ENCODE measurements at places on chromosomes 12 and 14.

DNA sequence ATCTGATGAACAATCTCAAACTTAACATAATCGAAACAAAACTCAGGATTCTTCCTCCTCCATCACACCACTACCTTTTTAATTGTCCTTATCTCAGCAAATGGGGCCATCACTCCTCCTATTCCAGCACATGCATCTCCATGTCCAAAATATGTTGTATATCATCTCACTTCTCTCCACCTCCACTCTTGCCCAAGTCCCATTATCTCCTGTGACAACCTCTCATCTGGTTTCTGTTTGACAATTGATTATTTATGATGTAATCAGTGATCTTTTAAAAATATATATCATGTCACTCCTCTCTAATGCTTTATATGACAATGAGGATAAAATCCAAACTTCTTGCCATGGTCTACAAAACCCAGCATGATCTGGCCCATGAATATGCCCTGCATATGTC lies 200.8 kb upstream of the HMGA2 start:
- DNase-seq: no peak

GRCh38 chr12:25056486-25057130 lies 107.7 kb upstream of the BCAT1 start:
- DNase-seq: no peak

DNA sequence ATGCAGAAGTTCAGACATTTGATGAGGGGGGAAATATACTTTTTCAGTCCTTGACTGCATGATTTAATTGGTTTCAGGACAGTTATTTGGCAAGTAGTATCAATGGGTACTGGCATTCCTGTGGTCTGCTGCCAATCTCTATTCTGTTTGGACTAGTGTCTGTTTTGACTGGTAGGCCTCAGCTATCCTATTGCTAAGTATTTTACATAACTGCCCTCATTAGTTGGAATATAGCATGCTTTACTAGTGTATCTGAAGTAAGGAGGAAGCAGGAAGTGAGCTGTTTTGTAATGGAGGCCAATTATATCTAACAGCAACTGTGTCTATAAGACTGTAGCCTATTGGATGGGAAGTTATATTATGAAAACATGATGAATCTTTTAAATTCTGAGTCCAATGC lies 104.3 kb downstream of the FLRT2 start:
- no peak for DNase-seq

GRCh38 chr12:104549815-104550480 lies 93.2 kb downstream of the CHST11 start:
- DNase-seq: no peak

- DNase-seq: no peak
Observed at GRCh38 chr14:89640141-89640540, 223.1 kb upstream of the FOXN3 start.

- no peak for DNase-seq
Observed at GRCh38 chr12:131226345-131227265, 272.9 kb downstream of the ADGRD1 start.

DNA sequence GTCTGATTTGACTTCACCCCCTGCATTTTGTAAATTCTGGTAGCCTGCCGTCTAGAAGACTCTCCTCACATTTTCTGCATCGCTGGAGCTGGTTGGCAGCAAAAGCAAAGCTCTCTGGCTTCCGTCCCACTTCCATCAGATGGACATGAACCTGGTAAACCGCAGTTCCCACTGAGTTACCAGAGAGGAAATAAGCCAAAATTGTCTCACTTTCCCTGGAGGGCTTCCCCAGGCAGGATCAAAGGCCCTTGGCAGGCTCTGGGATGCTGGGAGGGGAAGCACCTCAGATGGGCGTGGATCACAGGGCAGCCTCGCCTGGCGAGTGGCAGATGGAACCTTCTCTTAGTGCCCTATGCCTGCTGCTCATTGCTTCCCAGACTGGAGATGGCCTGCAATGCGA lies 243.5 kb downstream of the TMEM132C start:
- DNase-seq: no peak

- DNase-seq: peak; percentile 9
Observed at GRCh38 chr12:66901138-66901932, 222.5 kb upstream of the GRIP1 start.

DNA sequence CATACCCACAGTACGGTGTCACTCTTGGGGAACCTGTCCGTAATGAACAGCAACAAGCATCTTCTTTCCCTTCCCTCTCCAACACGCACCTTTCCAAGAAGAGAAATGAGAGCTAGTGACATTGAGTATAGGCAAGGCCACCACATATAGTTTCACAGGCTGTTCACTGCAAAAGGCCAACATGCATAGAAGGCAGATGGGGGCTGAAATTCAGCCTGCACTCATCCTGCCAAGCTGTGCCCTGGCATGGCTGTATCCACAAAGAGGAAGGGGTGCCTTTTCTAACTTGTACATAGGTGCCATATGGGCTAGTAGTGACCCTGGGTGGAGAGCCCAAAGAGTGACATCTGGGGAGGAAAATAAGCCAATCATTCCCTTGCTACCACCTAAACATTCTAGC lies 169.6 kb downstream of the ZFP36L1 start:
- no peak for DNase-seq

DNA sequence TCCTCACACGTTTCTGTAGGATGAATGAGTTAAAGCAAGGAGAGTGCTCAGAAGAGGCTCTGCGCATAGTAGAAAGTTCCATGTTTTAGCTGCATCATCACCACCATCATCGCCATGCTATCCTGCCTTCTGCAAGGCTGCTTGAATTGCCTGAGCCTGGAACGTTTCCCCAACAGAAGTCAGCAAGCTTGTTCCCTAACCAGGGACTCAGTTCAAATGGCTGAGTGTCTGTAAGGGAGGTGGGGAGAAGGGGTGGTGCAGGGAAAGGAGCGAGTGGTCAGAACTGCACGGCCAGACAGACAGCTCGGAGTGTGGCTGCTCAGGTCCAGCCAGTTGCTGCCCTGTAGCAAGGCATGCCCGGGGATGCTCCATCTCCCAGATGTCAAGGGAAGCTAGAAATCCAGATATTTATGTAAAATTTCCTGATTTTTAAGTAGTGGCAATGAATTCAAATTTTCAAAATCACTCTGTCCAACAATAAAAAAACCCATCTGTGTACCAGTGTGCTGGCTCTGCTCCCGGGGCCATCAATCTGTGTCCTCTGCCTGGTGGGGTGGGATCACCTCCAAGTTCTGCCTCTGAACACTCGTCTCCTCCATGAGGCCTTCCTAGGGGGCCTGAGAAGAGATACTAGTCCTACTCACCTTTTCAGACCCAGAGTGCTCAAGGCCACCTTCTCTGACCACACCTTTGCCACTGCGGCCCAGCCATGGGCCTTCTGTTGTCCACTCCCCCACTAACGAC lies 162.7 kb downstream of the FOXN3 start:
- no peak for DNase-seq

DNA sequence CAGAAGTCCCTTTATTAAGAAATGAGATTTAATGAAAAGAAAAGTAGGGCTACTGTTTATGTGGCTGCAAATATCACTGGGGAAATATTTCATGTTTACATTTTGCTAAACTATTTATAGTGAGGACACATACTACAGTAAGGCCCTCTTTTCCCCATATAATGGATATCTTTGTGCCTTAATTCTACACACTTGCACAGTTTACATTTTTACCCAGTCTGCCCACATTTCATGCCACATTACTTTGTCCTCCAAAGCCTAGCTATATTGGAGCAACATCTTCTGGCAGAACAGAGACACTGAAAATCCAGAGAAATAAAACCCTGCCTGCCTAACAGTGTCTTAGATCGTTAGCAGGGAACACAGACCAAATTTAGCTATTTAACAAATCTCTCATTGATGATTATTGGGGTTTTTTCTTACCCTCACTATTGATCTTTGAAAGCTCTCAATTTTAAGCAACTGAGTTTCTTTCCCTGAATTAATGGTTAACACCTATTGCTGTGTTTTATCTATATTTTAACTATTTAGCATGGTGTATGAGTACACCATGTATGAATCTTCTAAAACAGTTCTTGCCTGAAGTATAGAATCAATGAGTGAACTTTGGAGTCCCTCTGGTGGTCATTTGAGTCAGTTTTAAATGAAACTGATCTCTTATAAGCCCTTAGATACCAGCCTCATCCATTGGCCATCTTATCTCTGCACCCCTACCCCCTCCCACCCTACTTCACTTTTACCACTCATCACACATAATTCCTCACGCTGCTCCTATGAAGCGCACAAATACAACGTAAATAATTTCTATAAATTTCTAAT lies 170.2 kb downstream of the BCAT1 start:
- peak; percentile 6 for DNase-seq

- peak; percentile 50 for DNase-seq
Observed at GRCh38 chr12:79927772-79928474, 7.0 kb downstream of the PPP1R12A start.

- DNase-seq: no peak
Observed at GRCh38 chr12:29113101-29113500, 36.0 kb upstream of the FAR2 start.

- no peak for DNase-seq
Observed at GRCh38 chr12:130521375-130522124, 183.9 kb downstream of the PIWIL1 start.

DNA sequence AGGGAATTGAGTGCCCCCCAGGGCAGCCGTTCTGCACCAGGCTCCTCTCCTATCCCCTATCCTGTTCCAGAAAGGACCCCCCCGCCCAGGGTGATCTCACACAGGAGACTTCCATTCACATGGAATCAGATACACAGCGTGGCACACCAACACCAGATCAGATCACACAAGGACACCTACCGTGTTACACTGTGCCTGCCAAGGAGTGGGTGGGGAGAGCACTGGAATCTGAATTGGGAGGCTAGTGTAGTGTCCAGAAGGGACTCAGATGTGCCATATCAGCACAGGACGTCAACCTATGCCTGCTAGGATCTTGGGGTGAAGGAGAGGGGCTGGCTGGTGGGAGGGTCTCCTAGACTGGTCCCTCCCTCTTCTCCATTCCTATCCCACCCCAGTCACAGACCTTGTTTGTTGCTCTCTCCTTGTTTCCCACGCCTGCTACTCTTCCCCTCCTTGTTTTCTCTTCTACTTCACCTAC lies 2.3 kb downstream of the PTMS start:
- no peak for DNase-seq

GRCh38 chr12:57896434-57897201 lies 44.7 kb upstream of the ATP23 start:
- DNase-seq: no peak

DNA sequence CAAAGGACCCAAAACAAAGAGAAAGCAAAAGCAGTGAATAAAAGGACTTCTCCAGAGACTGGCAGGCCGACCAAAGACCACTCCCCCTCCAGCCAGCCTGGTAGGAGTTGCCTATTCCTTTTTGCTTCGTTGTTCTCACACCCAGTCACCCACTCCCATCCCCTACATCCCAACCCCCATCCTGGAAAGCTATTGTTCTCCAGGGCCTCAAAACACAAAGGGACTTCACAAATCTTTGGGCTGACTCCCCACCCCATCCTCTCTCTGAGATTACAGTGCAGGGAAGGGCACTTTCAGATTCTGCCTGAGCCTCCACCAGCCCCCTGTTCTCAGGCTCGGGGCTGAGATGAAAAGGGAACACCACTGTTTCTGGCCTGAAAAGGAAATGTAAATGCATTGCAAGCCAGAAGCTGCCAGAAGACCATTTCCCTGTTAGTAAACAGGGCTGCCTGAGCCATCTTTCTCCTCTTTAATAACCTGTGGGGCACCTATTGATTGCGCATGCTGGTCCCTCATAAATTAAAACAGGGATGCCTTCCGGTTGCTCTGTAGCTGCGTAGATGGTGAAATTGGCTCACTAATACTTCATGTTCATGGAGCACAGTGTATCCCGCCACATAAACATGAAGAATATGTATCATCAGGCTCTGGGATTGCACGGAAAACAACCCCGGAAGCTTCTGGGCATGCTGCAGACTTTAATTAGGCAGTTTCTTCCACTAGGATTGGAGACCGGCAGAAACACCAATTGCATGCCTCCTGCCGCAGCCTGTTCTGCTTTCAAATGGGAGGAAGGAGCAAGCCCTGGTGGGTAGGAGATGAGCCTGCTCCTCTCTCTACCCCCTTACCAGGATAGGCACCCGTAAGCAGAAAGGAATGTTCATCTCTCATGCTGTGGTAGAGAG lies 130.3 kb upstream of the FUT8 start:
- DNase-seq: no peak

DNA sequence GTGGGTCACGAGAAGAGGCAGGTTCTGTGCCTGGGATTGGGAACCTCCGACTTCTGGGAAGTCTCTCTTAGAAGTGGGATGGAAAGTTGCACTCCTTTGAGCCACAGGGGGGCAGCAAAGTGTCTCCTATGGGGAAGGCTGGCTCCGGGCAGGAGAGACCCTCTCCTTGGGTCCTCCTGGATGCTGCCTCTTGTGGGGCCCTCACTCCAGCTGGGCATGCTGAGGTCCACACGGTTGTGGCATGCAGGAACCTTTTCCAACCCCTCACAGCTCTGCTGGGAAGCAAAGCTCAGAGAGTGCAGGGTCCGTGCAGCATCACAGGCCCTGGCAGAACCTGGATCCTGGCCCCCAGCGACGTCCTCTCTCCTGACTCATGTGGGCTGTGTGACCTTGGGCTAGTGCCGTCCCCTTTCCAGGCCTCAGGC lies 17.4 kb downstream of the SDSL start:
- DNase-seq: no peak

DNA sequence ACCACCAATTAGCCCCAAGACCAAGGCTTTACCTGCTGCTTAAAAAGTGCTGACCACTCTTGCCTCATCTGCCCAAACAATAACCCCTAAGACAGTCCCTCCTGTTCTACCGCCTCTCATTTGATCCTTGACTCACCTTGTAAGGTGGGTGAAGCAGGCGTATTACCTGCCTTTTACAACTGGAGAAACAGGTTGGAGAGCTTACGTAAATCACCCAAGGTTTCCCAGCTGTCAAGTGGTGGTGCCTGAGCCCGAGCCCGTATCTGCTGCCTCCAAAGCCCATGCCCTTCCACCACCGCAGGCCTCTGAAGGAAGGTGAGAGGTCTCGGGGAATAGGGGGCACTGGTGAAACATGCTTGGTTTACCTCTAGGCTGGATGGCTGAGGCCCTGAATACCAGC lies 36.6 kb downstream of the MAX start:
- DNase-seq: no peak

- DNase-seq: no peak
Observed at GRCh38 chr12:10381928-10382628, 7.8 kb downstream of the KLRK1 start.

GRCh38 chr12:32074432-32074831 lies 32.2 kb upstream of the BICD1 start:
- no peak for DNase-seq

GRCh38 chr14:70094631-70095030 lies 94.1 kb downstream of the SLC8A3 start:
- DNase-seq: no peak

DNA sequence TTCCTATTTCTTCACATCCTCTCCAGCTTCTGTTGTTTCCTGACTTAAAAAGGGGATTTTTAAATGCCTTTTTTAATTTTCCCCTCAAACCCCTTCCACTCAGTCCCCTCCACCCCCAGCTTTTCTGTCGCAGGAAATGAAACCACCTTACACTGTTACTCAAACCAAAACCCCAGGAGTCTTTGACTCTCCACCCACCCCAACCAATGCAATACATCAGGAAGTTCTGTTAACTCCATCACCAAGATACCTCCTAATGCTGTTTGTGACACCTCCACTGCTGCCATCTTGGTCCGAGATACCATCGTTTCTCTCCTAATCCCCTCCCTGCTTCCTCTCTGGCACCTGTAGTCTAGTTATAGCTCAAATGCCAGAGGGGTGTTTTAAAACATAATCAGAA lies 25.4 kb upstream of the CPM start:
- DNase-seq: no peak

GRCh38 chr14:69619012-69619411 lies 7.6 kb downstream of the SUSD6 start:
- no peak for DNase-seq

Measured in CD4-positive, alpha-beta T cell treated with Interleukin-1 beta for 1 hour (primary cell).